WTC11 (cell line): ENCODE measurements at places on chromosomes 1 and 21.

- peak; percentile 71 for DNase-seq
- H3K27ac ChIP-seq: no peak overlapping the region
- H3K4me1 ChIP-seq: peaks cover 31% of the 10 kb centered on the region
- H3K4me3 ChIP-seq: no peak overlapping the region
- H3K27me3 ChIP-seq: peaks cover 28% of the 10 kb centered on the region
- H3K36me3 ChIP-seq: no peaks in the 10 kb centered on the region
Observed at GRCh38 chr1:205488074-205488723, 16.3 kb upstream of the CDK18 start.

GRCh38 chr21:33266050-33266788 is at the start of gene IL10RB:
Gene IL10RB (plus strand): TSS chr21:33266367. CDS start chr21:33266466, 99 bp downstream.
- DNase-seq: peak; percentile 71
- H3K27ac ChIP-seq: peak within 1 kb of the TSS; percentile 15; the same call in 1 of the 2 replicates
- no peaks in the 10 kb centered on the region; the same call in 1 of the 2 replicates for H3K27me3 ChIP-seq
- peak within 1 kb of the TSS; percentile 78 for H3K4me3 ChIP-seq

DNA sequence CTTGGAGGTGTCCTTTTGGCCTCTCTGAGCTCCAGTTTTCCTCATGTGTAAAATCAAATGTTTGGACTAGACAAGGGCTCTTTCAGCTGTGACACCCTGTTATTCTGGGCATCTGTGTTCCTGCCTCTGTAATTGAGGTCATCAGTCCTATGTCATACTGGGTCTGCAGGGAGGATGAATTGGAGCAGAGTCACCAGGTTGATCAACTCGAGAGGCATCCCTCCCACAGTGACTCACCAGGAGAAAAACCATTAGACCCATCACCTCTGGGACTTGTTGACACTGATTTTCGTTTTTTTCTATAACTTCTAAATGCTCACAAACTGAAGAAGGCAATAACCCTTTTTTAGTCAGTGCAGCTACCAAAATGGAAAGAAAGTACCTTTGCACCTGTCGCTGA is 82.2 kb downstream of the ST6GALNAC5 start:
- H3K36me3 ChIP-seq: no peaks in the 10 kb centered on the region
- no peak overlapping the region for H3K27ac ChIP-seq

GRCh38 chr1:174797398-174797797 is 202.3 kb upstream of the CACYBP start:
- H3K4me3 ChIP-seq: no peak overlapping the region
- H3K36me3 ChIP-seq: no peaks in the 10 kb centered on the region
- H3K27me3 ChIP-seq: no peaks in the 10 kb centered on the region
- H3K4me1 ChIP-seq: peaks cover 11% of the 10 kb centered on the region

- no peaks in the 10 kb centered on the region for H3K36me3 ChIP-seq
- peaks cover 18% of the 10 kb centered on the region for H3K27me3 ChIP-seq
- H3K4me1 ChIP-seq: peaks cover 29% of the 10 kb centered on the region
- H3K27ac ChIP-seq: peak overlapping the region; percentile 65
Observed at GRCh38 chr1:225746361-225747179, 31.1 kb upstream of the SRP9 start.

- no peak for DNase-seq
- H3K4me3 ChIP-seq: no peak overlapping the region
- peaks cover 37% of the 10 kb centered on the region for H3K4me1 ChIP-seq
- peaks cover 3% of the 10 kb centered on the region; the same call in 1 of the 2 replicates for H3K27me3 ChIP-seq
Observed at GRCh38 chr1:5754817-5755551, 237.2 kb downstream of the NPHP4 start.

DNA sequence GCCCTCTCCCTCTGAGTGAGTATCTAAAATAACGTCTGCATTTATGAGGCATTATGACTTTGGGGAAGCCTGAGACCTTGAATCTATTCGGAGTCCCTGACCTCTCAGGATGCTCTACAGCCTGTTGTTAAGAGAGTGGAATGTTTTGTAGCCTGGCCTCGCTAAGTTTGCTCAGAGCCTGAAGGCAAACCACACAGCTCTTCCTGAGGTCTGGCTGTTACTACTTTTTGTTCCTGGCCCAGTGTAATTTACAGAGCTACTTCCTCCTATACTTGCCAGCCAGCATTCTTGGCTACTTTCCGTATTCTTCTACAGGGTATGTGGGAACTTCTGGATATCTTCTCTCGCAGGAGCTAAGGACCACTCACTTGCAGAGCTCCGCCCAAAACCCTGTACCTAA is 3.6 kb upstream of the ZMYM4 start:
- H3K36me3 ChIP-seq: no peaks in the 10 kb centered on the region
- H3K4me1 ChIP-seq: peaks cover 23% of the 10 kb centered on the region
- peak overlapping the region; percentile 3 for H3K27ac ChIP-seq
- H3K27me3 ChIP-seq: no peaks in the 10 kb centered on the region; the same call in 1 of the 2 replicates
- H3K4me3 ChIP-seq: no peak overlapping the region

GRCh38 chr1:6108937-6109614 is 63.4 kb downstream of the KCNAB2 start:
- H3K27me3 ChIP-seq: no peaks in the 10 kb centered on the region
- H3K27ac ChIP-seq: no peak overlapping the region
- DNase-seq: peak; percentile 62
- no peak overlapping the region for H3K4me3 ChIP-seq
- no peaks in the 10 kb centered on the region for H3K36me3 ChIP-seq
- H3K4me1 ChIP-seq: no peaks in the 10 kb centered on the region

GRCh38 chr21:16585896-16586295 is 856.1 kb downstream of the USP25 start:
- no peaks in the 10 kb centered on the region for H3K36me3 ChIP-seq
- H3K27me3 ChIP-seq: no peaks in the 10 kb centered on the region
- no peak overlapping the region for H3K27ac ChIP-seq
- H3K4me1 ChIP-seq: 0 out of 2 replicates have a peak, but pooled peaks cover 3% of the 10 kb centered on the region

GRCh38 chr1:85142753-85143152 is 58.1 kb downstream of the SYDE2 start:
- H3K27ac ChIP-seq: no peak overlapping the region
- H3K4me3 ChIP-seq: no peak overlapping the region
- no peak for DNase-seq

GRCh38 chr1:152486400-152487006 is 24.1 kb upstream of the LCE5A start:
- peaks cover 62% of the 10 kb centered on the region for H3K36me3 ChIP-seq
- peaks cover 7% of the 10 kb centered on the region for H3K27me3 ChIP-seq
- no peak overlapping the region for H3K4me3 ChIP-seq

DNA sequence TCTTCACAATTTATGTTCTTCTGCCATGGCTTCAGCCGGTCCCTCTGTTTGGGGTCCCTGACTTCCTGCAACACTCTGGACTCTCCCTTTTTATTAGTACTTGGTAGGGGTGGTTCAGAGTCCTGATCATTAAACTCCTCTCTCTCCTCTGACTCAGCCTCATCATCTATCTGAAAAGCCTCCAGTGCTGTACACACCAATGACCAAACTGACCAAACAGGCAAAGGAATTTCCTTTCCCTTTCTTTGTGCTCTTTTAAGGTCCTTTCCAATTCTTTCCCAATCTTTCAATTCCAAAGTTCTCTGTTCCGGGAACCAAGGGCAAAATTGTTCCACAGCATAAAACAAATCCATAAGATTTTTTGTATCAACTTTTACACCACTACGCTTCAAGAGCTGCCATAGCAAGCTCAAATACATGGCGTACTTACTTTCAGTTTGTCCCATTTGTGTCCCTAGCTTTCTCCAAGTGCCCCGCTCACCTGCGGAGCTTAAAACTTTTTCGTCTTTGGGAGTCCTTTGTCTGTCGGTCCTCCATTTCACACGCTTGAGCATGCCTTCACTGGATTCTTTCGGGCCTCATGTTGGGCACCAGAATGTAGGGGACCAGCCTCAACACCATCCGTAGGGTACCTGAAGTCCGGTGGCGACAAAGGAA is 9.6 kb downstream of the DAP3 start:
- peaks cover 56% of the 10 kb centered on the region for H3K36me3 ChIP-seq
- H3K4me1 ChIP-seq: peaks cover 30% of the 10 kb centered on the region
- H3K4me3 ChIP-seq: no peak overlapping the region
- H3K27ac ChIP-seq: peak overlapping the region; percentile 9; the same call in 1 of the 2 replicates
- DNase-seq: no peak
- H3K27me3 ChIP-seq: no peaks in the 10 kb centered on the region

- H3K4me1 ChIP-seq: peaks cover 2% of the 10 kb centered on the region; the same call in 1 of the 2 replicates
- H3K27me3 ChIP-seq: no peaks in the 10 kb centered on the region
Observed at GRCh38 chr1:167602840-167603239, 27.2 kb upstream of the RCSD1 start.

- no peaks in the 10 kb centered on the region for H3K4me1 ChIP-seq
- no peak for DNase-seq
- H3K27me3 ChIP-seq: no peaks in the 10 kb centered on the region
Observed at GRCh38 chr1:116178837-116179236, 67.6 kb downstream of the MAB21L3 start.

DNA sequence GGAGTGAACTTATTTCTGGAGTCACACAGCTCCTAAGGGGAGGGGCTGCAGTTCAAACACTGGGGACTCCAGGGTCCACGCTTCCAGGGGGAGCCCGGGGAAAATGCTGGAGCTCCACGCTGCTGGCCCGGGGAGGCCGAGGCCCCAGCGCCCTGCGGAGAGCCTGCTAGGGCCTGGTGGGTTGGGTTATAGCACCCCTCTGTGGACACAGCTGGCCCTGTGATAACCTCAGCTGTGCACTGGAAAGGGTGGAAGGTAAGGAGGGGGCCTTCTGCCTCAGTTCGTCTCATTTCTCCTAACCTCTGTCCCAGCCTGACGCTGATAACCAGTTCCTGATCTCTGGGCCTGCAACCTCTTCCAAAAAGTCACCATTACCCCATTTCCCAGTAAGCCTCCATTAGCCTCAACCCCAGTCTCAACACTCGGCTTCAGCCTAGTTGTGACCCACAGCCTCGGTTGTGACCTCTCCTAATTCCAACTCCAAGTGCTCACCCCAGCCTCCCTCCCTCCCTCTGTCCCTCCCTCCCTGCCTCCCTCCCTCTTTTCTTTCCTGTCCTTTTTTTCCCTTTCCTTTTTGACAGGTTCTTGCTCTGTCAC is 7.1 kb downstream of the NBL1 start:
- H3K36me3 ChIP-seq: no peaks in the 10 kb centered on the region
- H3K4me1 ChIP-seq: peaks cover 13% of the 10 kb centered on the region

- DNase-seq: no peak
- H3K4me1 ChIP-seq: peaks cover 17% of the 10 kb centered on the region
- no peak overlapping the region for H3K27ac ChIP-seq
- H3K27me3 ChIP-seq: no peaks in the 10 kb centered on the region
- no peak overlapping the region for H3K4me3 ChIP-seq
Observed at GRCh38 chr1:36247538-36247937, 23.3 kb downstream of the THRAP3 start.

- H3K27me3 ChIP-seq: no peaks in the 10 kb centered on the region; the same call in 1 of the 2 replicates
- H3K4me1 ChIP-seq: peaks cover 6% of the 10 kb centered on the region
- H3K27ac ChIP-seq: no peak overlapping the region
- DNase-seq: no peak
Observed at GRCh38 chr1:56355422-56355821, 223.9 kb downstream of the PLPP3 start.

DNA sequence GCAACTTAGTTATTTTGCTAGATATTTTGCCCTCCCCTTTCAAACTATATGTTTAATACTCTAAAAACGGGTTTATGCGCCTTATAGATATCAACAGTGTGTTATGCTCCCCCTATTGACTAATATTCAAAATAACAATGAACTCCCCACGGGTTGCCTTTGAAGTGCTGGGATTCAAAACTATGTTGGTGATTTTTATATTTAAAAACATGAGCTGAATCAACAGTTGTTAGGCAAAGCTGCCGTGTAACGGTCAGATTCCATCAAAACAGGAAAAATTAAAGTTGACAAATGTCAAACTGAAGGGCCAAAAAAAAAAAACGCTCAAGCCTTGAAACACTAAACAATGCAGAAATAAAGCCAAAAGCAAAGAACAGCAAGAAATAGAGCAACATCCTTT is 2.5 kb downstream of the TGFBR3 start:
- DNase-seq: no peak
- H3K27me3 ChIP-seq: peaks cover 41% of the 10 kb centered on the region
- peaks cover 9% of the 10 kb centered on the region for H3K4me1 ChIP-seq

DNA sequence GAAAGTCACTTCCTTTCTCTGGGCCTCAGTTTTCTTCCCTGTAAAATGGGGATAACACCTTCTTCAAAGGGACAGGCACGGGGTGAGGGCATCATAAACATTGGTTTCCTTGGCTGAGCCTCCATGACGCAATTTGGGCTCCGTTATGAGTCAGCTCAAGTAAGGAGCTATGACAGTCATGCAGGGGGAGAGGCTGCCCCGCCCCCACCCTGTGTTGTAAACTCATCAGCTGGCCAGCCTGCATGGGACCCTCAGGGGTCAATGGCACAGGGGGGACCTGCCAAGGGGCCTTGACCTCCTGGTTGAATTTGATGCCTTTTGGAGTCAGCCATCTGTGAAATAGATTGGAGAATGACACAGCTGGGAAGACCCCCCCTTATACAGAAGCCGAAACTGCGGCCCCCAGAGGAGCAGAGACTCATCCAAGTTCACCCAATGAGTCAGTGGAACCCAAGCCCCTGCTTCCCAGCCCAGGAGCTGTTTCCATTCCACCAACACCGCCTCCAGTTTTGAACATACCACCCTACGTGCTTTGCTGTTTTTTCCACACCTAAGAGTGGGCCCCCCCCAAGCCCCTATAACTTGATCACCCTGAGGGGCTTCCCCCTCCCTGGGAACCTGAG is 36.8 kb upstream of the RUNX3 start:
- DNase-seq: no peak
- peaks cover 21% of the 10 kb centered on the region for H3K4me1 ChIP-seq
- no peaks in the 10 kb centered on the region for H3K36me3 ChIP-seq
- H3K4me3 ChIP-seq: no peak overlapping the region
- H3K27ac ChIP-seq: no peak overlapping the region
- H3K27me3 ChIP-seq: peaks cover 3% of the 10 kb centered on the region; the same call in 1 of the 2 replicates

DNA sequence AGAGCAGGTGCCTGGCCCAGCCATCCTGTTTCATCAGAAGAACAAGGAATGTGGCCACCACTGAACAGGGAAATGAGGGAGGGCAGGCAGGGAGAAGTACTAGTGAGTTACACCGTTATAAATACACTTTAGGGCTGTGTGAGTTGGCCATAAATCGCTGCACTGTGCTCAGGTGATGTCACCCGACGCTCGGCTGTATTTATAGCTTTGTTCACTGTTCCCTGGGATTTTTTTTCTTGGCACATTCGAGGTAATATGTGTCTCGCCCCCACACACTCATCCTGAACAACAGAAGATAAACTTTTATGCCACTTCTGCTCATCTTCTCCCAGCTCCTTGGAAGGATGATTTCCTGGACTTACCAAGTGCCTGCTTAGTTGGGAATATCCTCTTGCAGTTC is 9.0 kb upstream of the KIRREL1 start:
- no peaks in the 10 kb centered on the region for H3K36me3 ChIP-seq
- peaks cover 35% of the 10 kb centered on the region for H3K4me1 ChIP-seq
- no peak overlapping the region for H3K27ac ChIP-seq
- peaks cover 6% of the 10 kb centered on the region; the same call in 1 of the 2 replicates for H3K27me3 ChIP-seq
- DNase-seq: no peak
- no peak overlapping the region for H3K4me3 ChIP-seq

DNA sequence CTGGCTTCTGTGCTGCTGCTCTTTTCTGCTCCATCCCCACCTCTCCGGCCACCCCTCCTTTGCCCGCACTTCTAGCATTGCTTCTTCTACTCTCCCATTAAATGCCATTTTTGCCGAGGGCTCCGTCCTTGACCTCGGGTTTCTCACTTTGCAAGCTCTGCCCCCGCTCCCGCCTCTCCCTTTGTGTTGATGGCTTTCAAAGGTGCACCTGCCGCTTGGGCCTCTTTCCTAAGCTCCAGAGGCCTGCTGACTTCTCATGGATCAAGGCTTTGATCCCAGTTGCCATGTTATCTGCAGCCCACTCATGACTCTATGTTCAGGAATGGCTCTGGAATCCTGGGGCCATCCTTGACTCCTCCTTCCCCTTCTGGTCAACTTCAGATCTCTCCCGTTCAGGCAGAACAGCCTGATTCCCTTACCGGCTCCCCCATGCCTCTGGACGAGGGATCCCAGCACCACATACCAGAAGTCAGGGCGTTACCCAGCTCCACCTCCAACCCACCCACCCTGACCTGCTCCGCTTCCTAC is 54.3 kb downstream of the TLR5 start:
- no peak overlapping the region for H3K4me3 ChIP-seq
- H3K27ac ChIP-seq: no peak overlapping the region
- H3K27me3 ChIP-seq: peaks cover 46% of the 10 kb centered on the region
- no peak for DNase-seq
- H3K4me1 ChIP-seq: peaks cover 24% of the 10 kb centered on the region
- H3K36me3 ChIP-seq: no peaks in the 10 kb centered on the region
